ENCODE measurements at places on chromosomes 2 and 18.

DNA sequence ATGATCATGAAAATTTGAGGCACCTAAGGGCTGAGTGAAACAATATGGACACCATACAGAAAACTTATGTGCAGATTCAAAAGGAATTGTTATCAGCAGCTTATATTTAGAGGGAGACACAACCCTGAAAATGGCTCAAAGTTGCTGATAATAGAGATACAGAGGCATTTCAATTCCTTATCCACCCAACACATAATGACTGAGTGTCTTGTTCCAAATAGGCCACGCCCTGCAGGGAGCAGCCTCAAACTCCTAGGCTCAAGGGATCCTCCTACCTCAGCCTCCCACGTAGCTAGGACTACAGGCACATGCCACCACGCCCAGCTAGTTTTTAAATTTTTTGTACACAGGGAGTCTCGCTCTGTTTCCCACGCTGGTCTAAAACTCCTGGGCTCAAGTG is 79.0 kb downstream of the LBH start:
- peak; percentile 66 for DNase-seq

- no peak for DNase-seq
Measured at GRCh38 chr18:29874519-29875098, 1167.9 kb downstream of the DSC3 start.

DNA sequence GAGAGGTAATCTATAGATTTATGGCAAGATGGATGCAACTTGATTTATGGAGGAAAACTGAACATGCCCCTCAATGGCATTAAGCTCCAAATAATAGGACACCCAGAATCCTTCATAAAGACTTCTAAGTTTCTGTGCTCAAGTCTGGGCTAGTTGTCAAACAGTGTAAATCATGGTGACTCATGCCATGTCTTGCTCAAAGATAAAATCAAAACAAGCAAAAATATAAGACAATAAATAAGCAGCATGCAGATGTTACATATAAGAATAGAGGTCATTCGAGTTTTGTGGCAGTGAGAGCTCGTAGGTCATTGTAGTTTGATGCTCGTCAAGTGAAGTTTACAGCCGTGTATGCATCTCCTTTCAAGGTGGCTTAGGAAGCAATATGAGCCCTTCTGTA is 403.2 kb downstream of the THSD7B start:
- no peak for DNase-seq

DNA sequence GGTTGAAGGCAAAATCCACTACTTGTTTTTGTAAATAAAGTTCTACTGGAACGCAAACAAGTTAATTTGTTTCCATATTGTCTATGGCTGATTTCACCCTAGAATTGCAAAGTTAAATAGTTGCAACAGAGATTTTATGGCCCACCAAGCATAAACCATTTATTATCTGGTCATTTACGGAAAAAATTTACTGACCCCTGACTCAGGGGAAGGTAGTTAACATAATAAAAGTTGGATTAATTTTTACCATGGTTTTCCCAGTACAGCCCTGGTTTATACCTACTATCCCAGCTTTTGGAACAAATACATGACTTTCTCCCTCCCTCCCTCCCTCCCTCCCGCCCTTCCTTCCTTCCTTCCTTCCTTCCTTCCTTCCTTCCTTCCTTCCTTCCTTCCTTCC is 588.9 kb upstream of the TMEFF2 start:
- DNase-seq: no peak

DNA sequence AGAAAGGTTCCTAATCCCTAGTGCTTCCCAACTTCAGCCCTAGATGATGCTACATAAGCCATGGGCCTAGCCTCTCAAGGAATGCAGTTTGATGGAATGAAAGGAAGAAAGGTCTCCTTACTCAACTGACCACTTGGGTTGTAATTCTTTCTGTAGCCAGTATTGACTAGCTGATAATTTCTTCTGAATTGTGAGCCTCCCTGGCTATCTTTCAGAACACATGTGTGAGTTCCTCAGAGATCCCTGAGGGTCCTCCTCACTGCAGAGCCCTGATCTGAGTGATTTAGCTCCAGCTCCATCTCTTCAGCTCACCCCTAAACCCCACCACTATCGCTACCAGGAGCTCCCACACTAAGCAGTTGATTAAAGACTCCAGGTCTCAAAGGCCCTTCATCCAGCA is 31.5 kb downstream of the CFAP210 start:
- no peak for DNase-seq

- no peak for DNase-seq
Measured at GRCh38 chr2:152544638-152545037, 172.6 kb downstream of the PRPF40A start.

- no peak for DNase-seq
Measured at GRCh38 chr2:45768208-45768607, 116.7 kb downstream of the PRKCE start.

DNA sequence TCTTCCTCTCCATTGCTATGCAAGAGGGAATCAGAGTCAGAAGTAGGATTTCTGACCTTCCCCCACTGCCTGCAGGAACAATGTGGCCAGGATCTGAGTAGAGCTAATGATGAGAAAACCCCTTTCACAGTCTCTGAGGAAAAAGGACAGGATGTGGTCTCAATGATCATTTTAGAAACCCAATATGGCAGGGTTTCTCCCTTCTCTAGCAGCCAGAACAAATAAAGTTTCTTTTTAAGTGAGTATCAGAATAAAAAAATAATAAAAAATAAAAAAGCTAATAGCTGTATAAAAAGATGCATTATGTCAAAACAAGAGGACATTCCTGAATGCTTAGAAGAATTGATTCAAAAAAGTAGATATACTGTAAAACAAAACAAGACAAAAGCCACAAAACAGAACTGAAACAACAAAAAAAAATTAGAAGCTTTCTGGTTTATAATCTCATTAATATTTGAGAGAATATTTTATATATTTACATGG is 1124.9 kb upstream of the ZEB2 start:
- no peak for DNase-seq

DNA sequence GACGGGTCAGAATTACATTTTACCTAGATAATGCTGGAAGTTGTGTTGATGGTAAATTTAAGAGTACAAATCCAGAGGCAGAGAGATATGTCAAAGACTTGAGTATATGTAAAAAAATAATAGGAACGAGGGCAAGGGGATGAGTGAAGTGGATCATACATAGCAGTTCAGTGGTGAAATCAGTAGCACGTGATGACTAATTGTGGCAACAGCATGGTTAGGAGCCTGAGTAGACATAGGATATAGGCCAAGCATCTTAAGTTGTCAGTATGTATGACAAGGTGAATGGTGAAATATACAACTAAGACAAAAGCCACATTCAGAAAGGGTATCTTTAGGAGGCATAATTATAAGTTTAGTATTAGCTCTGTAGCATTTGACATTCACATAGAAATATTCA is 826.5 kb upstream of the PIK3C3 start:
- no peak for DNase-seq

DNA sequence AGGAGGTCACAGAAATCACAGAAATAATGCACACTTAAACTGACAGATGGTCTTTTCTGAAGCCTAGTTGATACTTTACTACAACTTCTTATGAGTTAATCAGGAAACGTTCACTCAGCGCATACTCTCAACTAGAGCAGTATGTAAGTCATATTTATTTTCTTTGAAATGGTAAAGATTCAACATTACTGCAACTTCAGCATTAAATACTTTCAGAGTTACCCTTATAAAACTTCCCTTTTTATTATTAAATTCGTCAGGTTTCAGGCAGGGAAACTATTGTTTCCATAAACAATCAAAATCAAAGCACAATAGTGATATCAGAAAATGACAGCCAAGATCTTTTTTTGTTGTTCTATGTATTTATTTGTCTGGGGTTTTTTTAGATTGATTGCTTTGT is 222.6 kb upstream of the RND3 start:
- DNase-seq: no peak
